ENCODE measurements at places on chromosomes 7 and 10.

- no peak for DNase-seq
These were observed 1.5 kb downstream of the FAM131B start for GRCh38 chr7:143360788-143361551.

GRCh38 chr10:113389969-113390368, 162.9 kb upstream of the HABP2 start:
- no peak for DNase-seq

DNA sequence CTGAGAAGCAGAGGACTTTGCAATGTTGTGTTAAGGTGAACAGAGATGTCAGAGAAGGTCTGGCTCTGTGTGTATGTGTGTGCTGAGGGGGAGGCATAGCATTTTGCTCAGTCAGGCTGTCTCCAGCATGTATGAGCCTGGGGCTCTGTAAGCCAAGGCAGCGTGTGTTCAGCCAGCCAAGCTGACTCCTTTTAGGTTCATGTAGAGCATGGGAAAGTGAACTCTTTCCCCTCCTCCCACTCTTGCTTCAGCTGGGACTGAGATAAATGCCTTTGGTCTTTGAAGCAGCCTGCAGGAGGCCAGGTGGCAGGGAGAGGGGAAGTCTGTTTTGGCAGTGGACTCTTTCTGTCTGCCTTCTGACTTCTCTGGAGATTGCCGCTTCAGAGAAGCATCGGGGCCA, 3.8 kb downstream of the SFXN2 start:
- no peak for DNase-seq

DNA sequence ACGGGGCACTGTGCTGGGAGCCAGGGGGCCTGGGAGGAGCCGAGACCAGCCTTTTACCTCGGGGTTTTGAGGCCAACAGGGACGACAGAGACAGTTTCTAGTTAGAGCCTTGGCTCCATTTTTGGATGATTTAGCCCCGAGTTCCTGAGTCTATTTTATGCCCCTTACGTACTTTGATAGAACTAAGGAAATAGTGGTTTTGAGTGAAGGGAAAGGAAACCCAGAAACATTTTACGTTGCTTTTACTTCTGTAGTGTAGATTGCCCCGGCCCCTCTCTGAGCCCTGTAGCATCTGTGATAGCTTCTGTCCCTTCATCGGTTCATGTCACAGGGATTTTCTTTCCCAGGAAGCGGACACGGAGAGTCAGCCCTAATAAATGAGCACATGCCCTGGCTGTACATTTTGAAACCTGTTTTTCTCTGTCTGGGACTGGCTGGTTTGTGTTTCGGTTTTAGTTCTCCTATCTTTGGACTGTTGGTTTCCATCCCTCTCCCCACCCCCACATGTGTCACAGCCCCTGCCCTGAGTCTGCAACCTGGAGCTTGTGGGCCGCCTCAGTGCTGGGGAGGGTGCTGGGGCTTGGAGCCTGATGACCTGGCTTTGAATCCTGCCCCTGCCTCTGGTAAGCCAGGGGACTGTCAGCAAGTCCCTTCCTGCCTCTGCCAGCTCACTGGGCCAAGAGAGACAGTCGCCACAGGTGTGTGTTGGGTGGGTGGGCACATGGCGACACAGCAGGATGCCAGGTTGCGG, 6.9 kb upstream of the ORAI2 start:
- DNase-seq = peak; percentile 85

GRCh38 chr10:1036341-1036791, 10.7 kb upstream of the IDI2 start:
- DNase-seq = peak; percentile 58

DNA sequence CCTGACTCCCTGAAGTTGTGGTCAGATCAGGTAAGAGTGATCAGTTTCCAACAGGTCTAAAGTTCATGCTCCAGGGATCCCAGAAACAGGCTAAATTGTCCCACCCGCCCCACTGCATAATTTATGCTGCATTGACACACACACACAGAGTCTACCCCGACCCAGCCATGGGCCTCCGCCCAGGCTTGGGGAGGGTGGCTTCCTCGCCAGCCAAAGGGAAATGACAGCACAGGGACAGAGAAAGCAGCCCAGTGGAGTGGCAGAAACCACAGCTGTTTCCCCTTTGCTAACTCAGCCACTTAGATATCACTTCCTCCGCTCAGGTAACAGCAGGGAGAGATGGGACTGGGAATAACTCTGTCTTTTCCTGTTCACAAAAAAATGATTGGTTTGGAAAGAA, 9.4 kb downstream of the SH3PXD2A start:
- DNase-seq = peak; percentile 18

- DNase-seq = peak; percentile 19
These were observed 163.3 kb downstream of the RPS24 start for GRCh38 chr10:78196964-78197363.

DNA sequence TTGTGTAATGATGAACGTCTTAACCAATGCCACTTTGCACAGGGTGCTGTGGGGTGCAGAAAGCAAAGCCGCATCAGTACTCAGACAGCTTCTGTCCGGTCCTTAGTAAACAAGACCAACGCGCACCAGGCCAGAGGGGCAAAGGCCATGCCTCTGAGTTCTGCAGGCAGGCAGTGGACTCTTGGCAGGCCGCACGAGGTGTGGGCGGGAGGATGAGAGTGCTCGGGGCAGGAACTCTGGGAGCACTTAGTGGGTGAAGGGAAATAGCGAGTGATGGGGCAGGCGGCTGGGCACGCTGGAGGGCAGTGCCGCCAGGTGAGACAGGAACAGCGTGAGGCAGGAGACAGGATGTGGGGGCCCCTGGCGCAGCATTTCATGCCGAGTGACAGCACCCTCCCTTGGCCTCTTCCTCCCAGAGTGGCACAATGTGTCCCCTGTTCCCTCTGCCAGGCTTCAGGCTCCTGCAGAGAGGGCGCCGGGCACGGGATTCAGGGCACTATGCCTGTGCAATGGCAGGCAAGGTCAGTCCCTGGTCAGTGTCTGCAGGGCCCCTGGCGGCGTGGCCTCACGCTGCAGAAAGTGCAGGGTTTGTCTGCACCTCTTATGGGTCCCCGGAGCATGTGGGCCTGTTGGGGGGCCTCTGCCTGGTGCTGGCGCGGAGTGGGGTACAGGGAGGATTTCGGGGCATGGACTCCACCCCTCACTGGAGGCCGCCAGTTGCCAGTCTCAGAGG, 60.4 kb downstream of the VIPR2 start:
- no peak for DNase-seq

DNA sequence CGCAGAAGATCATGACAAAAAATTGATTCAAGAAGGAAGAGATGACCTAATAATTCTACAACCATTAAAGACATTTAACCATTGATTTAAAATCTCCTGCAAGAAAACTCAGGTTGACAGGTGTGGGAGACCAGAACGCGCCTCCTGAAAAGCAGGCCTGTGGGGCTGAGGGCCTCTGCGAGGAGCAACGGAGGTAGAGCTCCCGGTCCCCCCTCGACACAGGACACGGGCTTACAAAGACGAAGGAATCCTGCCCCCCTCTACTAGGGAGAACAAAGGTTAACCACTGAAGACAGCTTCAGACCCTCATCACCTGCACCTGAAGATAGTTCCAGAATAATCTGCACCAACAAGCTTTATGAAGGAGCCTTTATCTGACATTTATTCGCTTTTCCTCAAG, 55.9 kb upstream of the INPP5A start:
- DNase-seq = no peak

GRCh38 chr10:128713471-128713870, 587.2 kb upstream of the MKI67 start:
- DNase-seq = no peak

GRCh38 chr7:140276001-140276400, 99.2 kb upstream of the KDM7A start:
- no peak for DNase-seq

- DNase-seq = no peak
These were observed 25.5 kb downstream of the SLC18A2 start for GRCh38 chr10:117266400-117266799.

GRCh38 chr10:61098966-61099365, 155.0 kb upstream of the RHOBTB1 start:
- DNase-seq = no peak
